ENCODE measurements at places on chromosomes 13 and 19.

GRCh38 chr19:35495107-35496064 is 5.1 kb upstream of the KRTDAP start:
- DNase-seq: peak; percentile 70

DNA sequence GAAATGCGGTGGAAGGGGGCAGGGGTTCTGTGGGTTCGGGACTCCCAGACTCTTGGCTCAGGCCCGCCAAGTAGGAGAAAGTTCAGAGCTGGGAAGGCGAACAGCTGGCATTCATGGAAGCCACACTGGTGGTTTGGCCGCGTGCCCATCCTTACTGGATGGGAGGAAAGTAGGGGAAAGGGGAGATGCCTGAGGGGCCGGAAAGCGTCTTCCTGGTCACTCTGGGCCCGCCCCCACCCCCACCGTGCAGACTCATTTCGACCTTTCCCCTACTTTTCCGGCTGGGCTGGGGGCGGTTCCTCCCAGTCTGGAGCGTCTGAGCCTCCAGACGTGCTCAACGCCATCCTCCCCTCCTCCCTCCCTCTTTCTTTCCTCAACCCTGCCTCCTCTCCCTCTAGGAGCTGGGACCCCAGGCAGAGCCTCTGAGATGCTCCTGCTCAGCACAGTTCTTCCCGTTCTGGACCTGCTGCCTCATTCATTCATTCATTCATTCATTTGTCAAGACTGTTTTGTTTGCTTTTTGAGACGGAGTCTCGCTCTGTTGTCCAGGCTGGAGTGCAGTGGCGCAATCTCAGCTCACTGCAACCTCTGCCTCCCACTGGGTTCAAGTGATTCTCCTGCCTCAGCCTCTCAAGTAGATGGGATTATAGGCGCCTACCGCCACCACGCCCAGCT is 3.5 kb downstream of the ANGPTL4 start:
- no peak for DNase-seq

- no peak for DNase-seq
Measured at GRCh38 chr13:46575301-46575771, 22.4 kb downstream of the LRCH1 start.

DNA sequence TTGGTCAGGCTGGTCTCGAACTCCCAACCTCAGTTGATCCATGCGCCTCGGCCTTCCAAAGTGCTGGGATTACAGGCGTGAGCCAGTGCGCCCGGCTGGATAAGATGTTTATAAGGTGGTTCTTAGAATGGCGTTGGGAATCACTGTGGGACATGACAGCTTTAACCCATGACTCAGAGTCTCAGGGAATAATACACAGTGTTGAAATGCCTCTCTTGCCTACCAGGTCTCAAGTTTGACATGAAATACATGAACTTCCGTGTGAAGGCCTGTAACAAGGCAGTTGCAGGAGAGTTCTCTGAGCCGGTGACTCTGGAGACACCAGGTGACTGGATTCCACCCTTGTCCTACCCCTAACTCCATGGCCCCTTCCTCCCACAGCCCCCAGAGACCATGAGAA is 12.6 kb downstream of the FSD1 start:
- DNase-seq: no peak

DNA sequence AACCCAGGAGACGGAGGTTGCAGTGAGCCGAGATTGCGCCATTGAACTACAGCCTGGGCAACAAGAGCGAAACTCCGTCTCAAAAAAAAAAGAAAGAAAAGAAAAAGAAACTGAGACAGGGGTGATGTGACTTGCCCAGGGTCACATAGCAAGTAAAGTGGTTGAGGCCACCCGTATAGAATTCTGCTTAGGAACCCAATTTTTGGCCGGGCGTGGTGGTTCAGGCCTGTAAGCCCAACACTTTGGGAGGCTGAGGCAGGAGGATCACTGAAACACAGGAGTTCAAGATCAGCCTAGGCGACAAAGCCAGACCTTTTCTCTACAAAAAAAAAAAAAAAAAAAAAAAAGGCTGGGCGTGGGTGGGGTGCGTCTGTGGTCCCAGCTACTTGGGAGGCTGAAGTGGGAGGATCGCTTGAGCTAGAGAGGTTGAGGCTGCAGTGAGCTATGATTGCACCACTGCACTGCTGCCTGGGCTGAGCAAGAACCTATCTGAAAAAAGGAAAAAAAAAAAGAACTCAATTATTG is 1.3 kb downstream of the SNRPA start:
- DNase-seq: no peak

DNA sequence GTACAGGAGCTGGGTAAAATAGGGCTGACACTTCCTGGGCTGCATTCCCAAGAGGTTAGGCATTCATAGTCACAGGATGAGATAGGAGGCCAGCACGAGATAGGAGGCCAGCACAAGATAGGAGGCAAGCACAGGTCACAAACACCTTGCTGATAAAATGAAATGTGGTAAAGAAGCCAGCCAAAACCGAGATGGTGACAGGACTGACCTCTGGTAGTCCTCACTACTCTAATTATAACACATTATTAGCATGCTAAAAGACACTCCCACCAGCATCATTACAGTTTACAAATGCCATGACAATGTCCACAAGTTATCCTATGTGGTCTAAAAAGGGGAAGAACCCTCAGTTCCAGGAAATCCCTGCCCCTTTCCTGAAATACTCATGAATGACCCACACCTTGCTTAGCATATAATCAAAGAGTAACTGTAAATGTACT is 20.9 kb upstream of the IGSF23 start:
- no peak for DNase-seq

DNA sequence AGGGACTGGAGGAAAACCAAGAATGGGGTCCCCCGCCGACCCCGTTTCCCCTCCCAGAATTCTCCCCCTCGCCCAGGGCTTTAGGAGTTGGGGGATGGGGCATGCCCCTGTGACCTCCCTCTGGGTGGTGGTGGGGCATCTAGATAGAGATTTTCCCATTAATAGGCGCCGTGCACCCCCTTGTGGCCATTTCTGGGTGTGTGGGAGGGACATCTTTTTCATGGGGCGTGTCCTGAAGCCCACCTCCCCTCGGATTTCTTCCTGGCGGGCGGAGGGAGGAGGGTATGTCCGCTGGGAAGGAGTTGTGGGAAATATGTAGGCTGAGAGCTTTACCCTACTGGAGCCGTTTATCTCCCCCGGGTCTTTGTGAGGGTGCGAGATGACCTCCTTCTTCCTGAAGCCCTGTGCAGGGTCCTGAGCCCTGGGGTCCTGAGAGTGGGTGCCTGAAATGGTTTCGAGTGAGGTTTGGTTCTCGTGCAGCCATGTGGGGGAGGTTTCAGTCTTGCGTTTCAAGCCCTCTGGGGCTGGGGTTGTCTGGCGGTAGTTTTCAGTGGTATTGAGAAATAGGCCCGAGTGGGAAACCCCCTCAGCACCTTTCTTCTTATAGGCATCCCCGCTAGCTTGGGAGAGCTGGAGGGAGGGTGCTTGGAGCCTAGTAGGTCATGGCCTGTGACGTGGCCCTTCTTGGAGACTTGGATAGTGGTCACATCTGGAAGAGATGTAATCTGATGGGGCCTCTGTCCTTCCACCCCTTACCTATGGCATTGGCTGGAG is 1.0 kb downstream of the PRMT1 start:
- peak; percentile 66 for DNase-seq
